Breast epithelium (tissue), 4 donors: ENCODE measurements at places on chromosomes 2 and 18. TPM values are rescaled to one million over a fixed set of nuclear protein-coding genes. Genes with fewer than 3 reads are reported as not detected.

GRCh38 chr2:219175928-219176817, 552 bp downstream of the CNPPD1 start:
- DNase-seq: peak; percentile 58

GRCh38 chr2:7023542-7023941, 106.3 kb downstream of the RNF144A start:
- no peak for DNase-seq

GRCh38 chr2:222459983-222460382, 35.6 kb downstream of the SGPP2 start:
- no peak for DNase-seq

- no peak for DNase-seq
These were observed 136.5 kb downstream of the ROCK1 start for GRCh38 chr18:20975077-20975476.

GRCh38 chr2:129801575-129801974, 177.9 kb upstream of the RAB6C start:
- DNase-seq: no peak

The SERPINB4 gene
- not detected for total RNA-seq
